Stimulated activated CD8-positive, alpha-beta memory T cell treated with anti-CD3 and anti-CD28 coated beads, Interleukin-7, amount 100 ng/mL, for 4 hours (primary cell): ENCODE measurements at places on chromosomes 5 and 9.
A peak's percentile ranks its signal among the peaks of the same experiment; 100 is the strongest.

DNA sequence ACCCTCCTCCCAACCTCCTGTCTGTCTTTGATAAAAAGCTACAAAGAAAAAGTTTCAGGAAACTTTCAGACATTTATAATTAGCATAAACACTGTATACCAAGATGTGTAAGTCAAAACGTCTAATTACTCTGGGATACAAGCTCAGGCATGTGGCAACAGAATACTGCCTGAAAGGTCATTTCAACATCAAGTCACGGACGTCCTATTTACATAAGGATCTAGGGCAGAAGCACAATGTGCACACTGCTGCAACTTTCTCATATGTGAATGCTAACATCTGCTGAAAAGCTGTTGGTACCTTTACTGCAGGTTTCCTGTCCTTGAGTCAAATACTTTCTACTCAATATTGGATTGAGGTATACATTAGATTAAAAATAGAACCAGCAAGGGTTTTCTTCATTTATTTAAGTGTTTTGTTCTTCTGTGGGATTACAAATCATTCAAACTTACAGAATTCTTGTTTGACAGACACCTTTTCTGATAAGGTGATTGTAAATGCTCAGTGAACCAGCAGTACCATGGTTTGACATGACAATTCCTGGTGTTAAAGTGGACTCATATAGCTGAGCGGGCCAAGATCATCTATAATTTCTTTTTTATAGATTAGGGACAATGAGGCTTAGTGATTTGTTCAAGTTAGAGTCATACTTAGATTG lies 36.8 kb downstream of the ELL2 start:
- DNase-seq, result no peak

DNA sequence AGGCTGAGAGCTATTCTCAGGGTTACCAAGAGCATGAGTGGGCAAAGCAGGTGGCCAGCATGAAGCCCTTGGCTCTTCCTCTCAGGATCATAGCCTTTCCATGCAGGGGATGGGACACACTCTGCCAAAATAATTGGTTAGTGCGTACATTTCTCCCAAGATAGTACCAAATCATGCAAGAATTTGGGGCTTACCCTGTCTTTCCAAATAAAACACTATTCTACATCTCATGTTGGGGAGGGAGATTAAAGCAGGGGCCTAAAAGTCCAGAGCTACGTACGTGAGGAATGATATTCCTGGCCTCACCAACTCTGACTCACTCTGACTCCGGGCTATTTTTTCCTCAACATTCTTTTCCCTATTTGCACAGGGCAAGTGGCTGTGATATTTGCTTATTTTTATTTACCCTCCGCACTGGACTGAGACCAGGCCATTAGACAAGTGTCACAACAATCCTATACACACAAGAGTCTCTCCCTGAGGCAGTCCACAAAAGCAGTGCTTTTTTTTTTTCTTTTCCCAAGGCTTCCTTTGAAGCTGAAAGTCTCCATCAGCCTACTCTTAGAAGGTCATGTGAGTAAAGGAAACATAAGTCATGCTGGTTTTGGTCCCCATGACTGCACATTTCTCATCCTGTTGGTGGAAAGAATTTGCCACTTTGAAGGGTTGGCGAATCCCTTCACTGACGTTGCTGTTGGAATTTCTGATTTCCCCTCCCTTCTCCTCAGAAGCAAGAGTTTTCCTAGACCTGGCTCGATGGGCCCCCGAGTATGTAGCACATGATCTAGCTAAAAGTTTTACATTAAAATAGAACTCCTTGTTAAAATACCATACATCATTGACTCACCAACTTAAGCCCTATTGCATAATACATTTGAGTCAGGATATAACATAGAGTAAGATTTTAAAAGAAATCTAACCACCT lies 40.0 kb downstream of the TMEM252 start:
- DNase-seq, result no peak

- no peak for DNase-seq
Measured at GRCh38 chr9:81847181-81847915, 80.9 kb upstream of the SPATA31D4 start.

GRCh38 chr5:134944630-134945029 lies 23.1 kb upstream of the CATSPER3 start:
- DNase-seq, result no peak

DNA sequence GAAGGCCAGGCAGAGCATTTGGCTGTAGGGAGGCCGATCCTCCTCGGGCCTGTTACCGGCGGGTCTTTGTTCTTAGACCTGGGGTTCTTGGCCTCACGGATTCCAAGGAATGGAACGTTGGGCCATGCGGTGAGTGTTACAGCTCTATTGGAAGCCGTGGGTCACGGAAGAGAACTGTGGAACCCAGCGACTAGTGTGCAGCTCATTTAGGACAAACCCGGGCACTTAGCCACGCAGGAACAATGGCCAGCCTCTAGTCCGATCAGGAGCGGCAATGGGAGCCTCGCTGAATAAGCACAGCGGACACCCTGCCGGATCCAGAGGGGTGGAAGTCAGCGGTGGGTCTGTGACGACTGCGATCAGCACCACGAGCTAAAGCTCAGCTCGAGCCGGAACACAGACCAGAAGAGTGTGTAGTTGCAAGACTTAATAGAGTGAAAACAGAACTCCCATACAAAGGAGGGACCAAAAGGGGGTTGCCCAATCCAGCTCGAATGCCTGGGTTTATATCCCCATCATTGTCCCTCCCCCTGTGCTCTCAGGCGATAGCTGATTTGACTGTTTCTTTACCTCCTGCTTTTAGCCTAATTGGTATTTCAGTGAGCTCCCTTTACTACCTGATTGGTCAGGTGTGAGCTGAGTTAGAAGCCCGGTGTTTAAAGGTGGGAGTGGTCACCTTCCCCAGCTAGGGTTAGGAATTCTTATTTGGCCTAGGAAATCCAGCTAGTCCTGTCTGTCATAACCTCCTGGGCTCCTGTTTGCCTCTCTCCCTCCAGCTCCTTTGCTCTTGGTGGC lies 53.7 kb upstream of the RPL26L1 start:
- no peak for DNase-seq

DNA sequence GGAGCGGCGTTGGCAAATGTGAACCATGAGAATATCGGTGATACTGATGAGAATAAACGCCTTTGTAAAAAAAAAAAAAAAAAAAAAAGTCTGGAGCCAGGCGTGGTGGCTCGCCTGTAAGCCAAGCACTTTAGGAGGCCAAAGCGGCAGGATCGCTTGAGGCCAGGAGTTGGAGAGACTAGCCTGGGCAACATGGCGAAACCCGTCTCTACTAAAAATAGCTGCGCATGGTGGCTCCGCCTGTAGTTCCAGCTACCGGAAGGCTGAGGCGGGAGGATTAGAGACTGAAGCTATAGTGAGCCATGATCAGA lies 425 bp upstream of the NFX1 start:
- DNase-seq, result no peak

- DNase-seq, result no peak
Measured at GRCh38 chr5:159273923-159274322, 10.8 kb downstream of the UBLCP1 start.

GRCh38 chr5:132384506-132385050 lies 15.1 kb downstream of the SLC22A5 start:
- DNase-seq, result no peak

- DNase-seq, result peak; percentile 57
Measured at GRCh38 chr5:157025093-157025698, 33.7 kb downstream of the HAVCR1 start.

- DNase-seq, result no peak
Measured at GRCh38 chr5:109412981-109413402, 3.2 kb upstream of the PJA2 start.

DNA sequence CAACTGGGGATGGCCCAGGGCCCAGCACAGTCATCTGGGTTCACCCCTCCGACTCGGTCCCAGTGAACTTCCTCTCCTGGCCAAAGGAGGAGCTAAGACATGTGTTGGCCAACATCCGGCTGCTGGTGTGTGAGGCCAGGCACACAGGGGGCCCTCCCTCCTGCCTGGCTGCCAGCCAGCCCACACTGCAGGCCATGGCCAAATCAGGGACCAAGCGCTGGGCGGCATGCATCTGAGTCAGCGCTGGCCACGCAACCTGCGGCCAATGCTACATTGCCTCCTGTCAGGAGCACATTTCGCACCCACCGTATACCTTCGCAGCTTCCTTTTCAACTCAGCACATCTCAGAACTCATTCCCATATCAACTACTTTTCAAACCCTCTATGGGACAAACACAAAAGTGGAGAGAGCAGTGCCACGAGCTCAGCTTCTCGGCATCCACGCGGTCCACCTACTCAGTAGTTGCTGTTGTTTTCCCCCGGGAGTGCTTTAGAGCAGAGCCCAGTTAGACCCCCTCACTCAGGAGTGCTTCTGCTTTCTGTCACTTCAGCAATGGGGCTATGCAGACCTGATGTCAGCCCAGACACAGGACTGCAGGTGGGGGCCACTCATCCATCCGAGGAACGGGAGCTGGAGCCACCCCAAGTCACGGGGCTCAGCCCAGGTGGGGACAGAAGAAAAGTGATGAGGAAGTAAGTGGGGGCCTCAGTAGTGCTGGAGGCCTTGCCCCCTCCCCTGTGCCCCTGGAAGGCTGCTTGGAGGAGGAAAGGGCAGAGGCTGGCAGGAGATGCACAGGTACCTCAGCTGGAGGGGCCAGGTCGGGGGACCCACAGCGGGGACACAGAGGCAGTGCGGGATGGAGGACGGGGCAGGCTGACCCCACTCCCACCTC lies 13.9 kb downstream of the NINJ1 start:
- DNase-seq, result no peak
